Smooth muscle cell of the coronary artery (primary cell): ENCODE measurements at places on chromosomes 16 and 17. TPM values are rescaled to one million over a fixed set of nuclear protein-coding genes. Genes with fewer than 3 reads are reported as not detected.

Gene FZD2
- 12.8 and 15.1 TPM in 2 replicates for total RNA-seq

Gene DHRS7C
- not detected in 2 replicates for total RNA-seq

Gene ADAMTS18
- total RNA-seq, result 0.12 and 0.38 TPM in 2 replicates

Gene KRTAP1-5
- not detected in 2 replicates for total RNA-seq

Gene DOC2A
- 0.08 and 0.23 TPM in 2 replicates for total RNA-seq

Gene MYO15A
- 0.53 and 1.6 TPM in 2 replicates for total RNA-seq

Gene ASGR2
- not detected in 2 replicates for total RNA-seq

Gene MEOX1
- total RNA-seq, result under 0.01 and 0.75 TPM in 2 replicates

Gene KRT15
- total RNA-seq, result 0.35 and 0.90 TPM in 2 replicates

Gene RBFOX1
- not detected in 2 replicates for total RNA-seq

Gene DUXB
- total RNA-seq, result not detected in 2 replicates

Gene TK1
- 1.5 and 43.4 TPM in 2 replicates for total RNA-seq

Gene TLCD1
- 4.4 and 5.3 TPM in 2 replicates for total RNA-seq

Gene PRRT2
- 0.38 and 1.6 TPM in 2 replicates for total RNA-seq

Gene COL1A1
- 1,618 and 2,280 TPM in 2 replicates for total RNA-seq

Gene SLC5A11
- not detected in 2 replicates for total RNA-seq

Gene BEAN1
- under 0.01 and 0.35 TPM in 2 replicates for total RNA-seq
